ENCODE measurements at places on chromosomes 5 and 9.

GRCh38 chr5:18702821-18703220 lies 1068.6 kb downstream of the TAF11L14 start:
- DNase-seq = no peak

DNA sequence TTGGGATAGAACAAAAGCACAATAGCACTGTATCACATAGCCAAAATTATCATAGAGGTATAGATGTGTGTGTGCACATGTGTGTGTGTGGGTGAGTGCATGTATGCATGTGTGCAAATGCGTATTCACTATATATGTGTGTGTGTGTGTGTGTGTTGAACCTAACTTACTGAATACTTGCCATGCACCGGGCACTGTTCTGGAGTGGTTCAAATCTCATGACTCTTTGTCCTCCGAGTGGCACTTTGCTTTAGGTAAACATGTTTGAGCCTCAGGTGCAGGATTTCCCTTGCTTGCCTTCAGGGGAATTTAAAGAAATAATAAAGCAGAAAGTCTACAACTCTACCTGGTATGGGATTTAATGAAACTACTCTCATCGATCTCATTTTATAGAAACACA lies 183.5 kb upstream of the GDNF start:
- DNase-seq = no peak

DNA sequence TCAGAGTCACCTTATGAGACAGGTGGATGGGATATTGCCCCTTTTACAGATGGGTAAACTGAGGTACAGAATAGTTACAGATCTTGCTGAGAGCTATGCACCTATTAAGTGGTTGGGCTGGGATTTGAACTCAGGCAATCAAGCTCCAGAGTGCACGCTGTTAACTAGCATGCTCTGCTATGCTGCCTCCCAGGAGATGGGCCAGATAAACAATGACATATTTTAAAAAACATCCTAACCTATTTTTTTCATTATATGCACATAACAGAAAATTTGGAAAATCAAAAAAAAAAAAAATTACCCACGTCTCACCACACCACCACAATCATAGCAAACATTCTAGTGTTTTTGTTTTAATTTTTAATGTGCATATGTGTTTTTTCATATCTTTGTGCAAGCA lies 123.4 kb upstream of the STC2 start:
- peak; percentile 42 for DNase-seq

GRCh38 chr9:113955076-113955752 lies 79.1 kb downstream of the ZNF618 start:
- DNase-seq = peak; percentile 89

DNA sequence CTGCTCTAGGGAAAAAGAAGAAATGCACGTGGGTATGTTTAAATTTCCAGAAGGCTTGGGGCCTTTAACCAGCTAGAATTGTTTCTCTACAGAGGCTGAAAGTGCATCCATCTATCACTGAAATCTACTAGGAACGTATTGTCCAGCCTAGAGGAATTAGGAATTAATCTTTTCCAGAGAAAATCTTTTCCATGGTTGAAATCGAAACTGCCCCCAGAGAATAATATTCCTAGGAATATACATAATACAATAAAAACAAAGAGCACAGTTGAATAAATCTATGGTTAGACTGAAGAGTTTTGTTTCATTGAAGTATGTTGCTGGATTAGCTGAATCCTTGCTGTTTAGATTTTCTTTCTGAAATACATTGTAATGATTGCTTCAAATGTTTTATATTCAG lies 378.5 kb downstream of the PLK2 start:
- DNase-seq = no peak

DNA sequence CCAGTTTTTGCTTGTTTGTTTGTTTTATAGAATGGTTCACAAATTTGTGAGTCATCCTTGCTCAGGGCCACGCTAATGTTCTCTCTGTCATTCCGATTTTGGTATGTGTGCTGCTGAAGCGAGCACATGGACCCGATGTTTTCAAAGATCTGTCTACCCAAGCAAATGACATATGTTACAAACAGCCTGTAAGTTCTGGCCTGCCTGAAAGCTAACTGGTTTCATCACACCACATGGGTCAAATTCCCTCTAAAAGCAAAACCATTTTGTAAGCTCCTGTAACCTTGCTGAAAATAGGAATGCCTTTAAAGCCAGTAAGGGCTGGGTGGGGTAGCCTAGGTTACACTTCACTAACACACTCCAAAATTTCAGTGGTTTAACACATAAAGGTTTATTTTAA lies 25.4 kb downstream of the DMRT3 start:
- DNase-seq = peak; percentile 8

DNA sequence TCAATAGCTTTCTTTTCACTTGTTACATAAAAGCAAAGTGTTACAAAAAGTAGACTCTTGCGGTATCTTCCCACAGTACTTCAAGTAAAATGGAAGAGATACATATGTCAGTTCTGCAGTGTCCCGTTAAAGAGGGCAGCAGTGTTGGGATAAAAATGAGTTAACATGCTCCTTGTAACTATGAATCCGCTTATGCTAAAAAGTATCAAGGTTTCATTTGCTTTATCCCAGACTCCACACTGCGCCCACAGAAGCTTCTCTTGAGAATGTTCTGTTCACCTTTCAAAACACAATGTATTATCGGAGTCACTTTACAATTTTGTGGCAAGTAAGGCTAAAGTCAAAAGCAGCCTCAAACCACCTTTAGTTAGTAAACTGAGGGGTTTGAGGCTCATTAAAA lies 790 bp downstream of the PTAR1 start:
- DNase-seq = peak; percentile 13

- DNase-seq = no peak
These were observed 105.3 kb downstream of the SIL1 start for GRCh38 chr5:139092741-139093343.

- DNase-seq = no peak
These were observed 33.6 kb downstream of the TMOD1 start for GRCh38 chr9:97534961-97535594.

DNA sequence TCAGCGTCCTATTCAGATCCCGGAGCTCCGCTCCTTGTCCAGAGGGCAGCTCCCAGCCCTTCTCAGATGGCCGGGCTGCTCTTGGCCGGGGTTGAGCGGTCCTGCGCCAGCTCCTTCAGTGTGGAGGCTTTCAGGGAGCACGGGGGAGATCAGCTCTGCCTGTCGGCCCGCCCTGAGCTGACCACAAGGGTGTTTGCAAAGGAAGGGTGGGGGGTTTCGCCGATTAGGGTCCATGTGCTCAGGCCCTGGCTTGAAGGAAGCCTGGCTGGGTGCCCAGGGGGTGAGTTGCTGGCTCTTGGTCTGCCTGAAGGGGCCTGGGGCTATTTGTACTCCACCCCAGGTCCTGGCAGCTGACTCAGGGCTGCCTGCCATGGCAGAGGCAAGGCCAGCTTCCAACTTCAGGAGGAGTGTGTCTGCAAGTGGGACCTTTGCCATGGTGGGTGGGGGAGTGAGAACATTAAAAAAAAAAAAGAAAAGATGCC lies 250.1 kb upstream of the KLF4 start:
- peak; percentile 45 for DNase-seq
